A549 treated with ZK216348 at 1 μM for 4 hours (cell line): ENCODE measurements at places on chromosomes 3 and 15. TPM values are rescaled to one million over a fixed set of nuclear protein-coding genes. Genes with fewer than 3 reads are reported as not detected.

SPCS1 gene
- total RNA-seq: 142 to 178 TPM (median 160 TPM) in 5 replicates

PRR20G gene
- total RNA-seq: 0.35 to 0.56 TPM (median 0.44 TPM) in 5 replicates

SLCO2A1 gene
- 0.02 to 0.22 TPM (median 0.06 TPM) in 4 of 5 replicates, not detected in the other for total RNA-seq

LDHAL6B gene
- total RNA-seq: not detected in 5 replicates

RYR3 gene
- 0.02 to 0.09 TPM (median 0.06 TPM) in 4 of 5 replicates, not detected in the other for total RNA-seq

PLSCR4 gene
- 4.3 to 9.1 TPM (median 6.7 TPM) in 5 replicates for total RNA-seq

HES1 gene
- total RNA-seq: 9.5 to 13.7 TPM (median 13.4 TPM) in 5 replicates

GABRR3 gene
- total RNA-seq: not detected in 5 replicates

CLRN1 gene
- total RNA-seq: not detected in 5 replicates

DTX3L gene
- 6.9 to 10.1 TPM (median 8.8 TPM) in 5 replicates for total RNA-seq

WDR76 gene
- total RNA-seq: 10.1 to 16.2 TPM (median 12.6 TPM) in 5 replicates

IMPG2 gene
- 0.04 TPM in 1 of 5 replicates, not detected in the others for total RNA-seq

ZDHHC19 gene
- not detected in 5 replicates for total RNA-seq
